ENCODE measurements at places on chromosomes 3 and 15.

- DNase-seq: no peak
These were observed 116.8 kb upstream of the UBE2E2 start for GRCh38 chr3:23086331-23086730.

- no peak for DNase-seq
These were observed 612 bp downstream of the C3orf38 start for GRCh38 chr3:88150371-88150770.

DNA sequence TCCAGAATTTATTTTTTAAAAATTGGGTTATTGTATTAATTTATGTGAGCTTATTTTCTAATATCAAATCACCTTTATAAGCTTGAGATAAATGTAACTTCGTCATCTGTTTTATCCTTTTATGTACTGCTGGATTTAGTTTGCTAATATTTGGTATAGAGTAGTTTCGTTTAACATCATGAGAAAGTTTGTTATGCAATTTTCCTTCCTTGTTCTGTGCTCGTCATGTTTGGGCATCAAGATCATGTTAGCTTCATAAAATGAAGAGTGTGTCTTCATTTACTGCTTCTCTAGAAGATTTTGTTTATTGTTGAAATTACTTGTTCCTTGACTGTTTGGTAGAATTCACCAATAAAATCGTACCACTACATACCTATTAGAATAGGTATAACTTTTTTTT, 262.1 kb upstream of the SATB1 start:
- DNase-seq: no peak

GRCh38 chr15:80160570-80161156, 7.9 kb downstream of the FAH start:
- peak; percentile 52 for DNase-seq

GRCh38 chr3:14836049-14836468, 17.3 kb downstream of the FGD5 start:
- DNase-seq: no peak
